ENCODE measurements at places on chromosomes 5 and 9. TPM values are rescaled to one million over a fixed set of nuclear protein-coding genes. Genes with fewer than 3 reads are reported as not detected.

- DNase-seq, result no peak
Observed at GRCh38 chr5:64634997-64635686, 55.2 kb upstream of the SHISAL2B start.

GRCh38 chr5:178788381-178789085, 58.1 kb upstream of the ZNF354A start:
- DNase-seq, result peak; percentile 41

DNA sequence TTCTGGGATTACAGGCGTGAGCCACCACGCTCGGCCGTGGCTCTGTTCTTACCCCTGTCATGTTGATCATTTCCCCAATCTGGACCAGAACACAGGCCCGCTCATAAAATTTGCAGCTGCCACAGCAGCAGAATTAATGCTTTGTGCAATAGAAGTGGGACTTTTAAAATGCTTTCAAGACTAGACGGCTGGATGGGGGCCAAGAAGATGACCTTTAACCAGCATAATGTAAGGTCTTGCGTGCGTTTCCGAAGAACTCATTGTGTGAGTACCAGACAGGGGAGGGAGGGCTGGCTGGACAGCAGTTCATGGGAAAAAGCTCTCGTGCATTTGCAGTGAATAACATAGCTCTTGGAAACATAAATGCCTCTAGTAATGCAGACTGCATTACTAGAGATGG, 3.5 kb upstream of the WDR38 start:
- no peak for DNase-seq

GRCh38 chr5:173243831-173244305, 8.9 kb upstream of the NKX2-5 start:
- no peak for DNase-seq

TAF11L5 gene
- not detected for total RNA-seq

DNA sequence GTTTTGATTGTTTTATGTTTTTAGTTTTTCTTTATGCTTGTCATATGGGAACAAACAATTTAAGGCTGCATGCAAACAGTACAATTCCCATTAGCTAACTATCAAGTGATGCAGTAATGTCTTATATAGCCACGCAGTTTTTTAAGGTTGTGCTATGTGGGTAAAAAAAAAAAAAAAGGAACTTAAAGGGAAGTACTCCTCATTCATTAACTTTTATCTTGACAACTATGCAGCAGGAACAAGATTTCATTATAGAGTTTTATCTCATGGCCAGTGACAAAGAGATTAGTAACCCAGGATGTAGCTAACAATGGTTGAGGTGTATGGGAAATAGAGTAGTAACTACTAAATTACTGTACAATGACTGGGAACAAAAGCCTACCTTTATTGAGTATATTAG, 1008.2 kb upstream of the CDH9 start:
- no peak for DNase-seq

- DNase-seq, result no peak
Observed at GRCh38 chr5:69494452-69494851, 1.9 kb downstream of the OCLN start.

DNA sequence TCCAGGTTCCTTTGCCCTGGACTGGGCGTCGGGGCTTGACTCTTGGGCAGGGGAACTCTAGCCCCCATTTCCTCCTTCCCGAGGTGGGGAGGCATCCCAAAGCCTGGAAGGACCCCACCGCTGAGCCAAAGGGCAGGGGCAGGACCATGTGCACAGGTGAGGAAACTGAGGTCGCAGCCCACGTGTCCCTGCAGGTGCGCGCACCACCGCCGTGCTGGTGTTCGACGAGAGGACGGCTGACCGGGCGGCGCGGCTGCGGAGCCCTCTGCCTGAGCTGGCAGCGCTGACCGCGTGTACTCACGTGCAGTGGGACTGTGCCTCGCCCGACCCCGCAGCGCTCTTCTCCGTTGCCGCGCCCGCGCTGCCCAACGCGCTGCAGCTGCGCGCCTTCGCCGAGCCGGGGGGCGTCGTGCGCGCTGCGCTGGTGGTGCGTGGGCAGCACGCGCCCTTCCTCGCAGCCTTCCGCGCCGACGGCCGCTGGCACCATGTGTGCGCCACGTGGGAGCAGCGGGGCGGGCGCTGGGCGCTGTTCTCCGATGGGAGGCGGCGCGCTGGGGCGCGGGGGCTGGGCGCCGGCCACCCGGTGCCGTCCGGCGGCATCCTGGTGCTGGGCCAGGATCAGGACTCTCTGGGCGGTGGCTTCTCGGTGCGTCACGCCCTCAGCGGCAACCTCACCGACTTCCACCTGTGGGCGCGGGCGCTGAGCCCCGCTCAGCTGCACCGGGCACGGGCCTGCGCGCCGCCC, 2.8 kb downstream of the ADGRD2 start:
- peak; percentile 42 for DNase-seq

GRCh38 chr9:134322781-134323241, 3.4 kb upstream of the RXRA start:
- DNase-seq, result peak; percentile 59

SARDH gene
- 6.8 TPM for total RNA-seq

DNA sequence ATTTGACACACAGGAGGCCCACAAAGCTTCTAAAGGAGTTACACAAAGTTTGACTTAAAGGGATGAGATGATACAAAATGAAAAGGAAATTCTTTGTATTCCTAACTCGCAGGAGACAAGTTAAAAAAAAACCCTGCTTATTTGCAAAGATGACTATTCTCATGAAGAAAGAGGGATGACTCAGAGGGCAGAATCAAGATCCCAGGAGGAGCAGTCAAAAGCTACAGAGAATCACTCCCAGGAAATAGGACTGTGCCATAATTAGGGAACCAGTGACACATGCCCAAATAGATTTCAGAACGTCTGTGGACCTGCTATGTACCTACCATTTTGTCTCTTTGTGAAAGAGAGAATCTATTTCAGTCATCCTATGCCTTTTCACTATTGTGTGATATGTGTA, 103.5 kb upstream of the ARRDC3 start:
- no peak for DNase-seq

MYOZ3 gene
- total RNA-seq, result 1.7 TPM

- peak; percentile 43 for DNase-seq
Observed at GRCh38 chr5:178349625-178350353, 117.2 kb upstream of the PHYKPL start.

GRCh38 chr5:40981420-40981819, 72.1 kb downstream of the C7 start:
- no peak for DNase-seq

GRCh38 chr5:180839935-180840334, 21.1 kb downstream of the ZFP62 start:
- DNase-seq, result no peak

DNA sequence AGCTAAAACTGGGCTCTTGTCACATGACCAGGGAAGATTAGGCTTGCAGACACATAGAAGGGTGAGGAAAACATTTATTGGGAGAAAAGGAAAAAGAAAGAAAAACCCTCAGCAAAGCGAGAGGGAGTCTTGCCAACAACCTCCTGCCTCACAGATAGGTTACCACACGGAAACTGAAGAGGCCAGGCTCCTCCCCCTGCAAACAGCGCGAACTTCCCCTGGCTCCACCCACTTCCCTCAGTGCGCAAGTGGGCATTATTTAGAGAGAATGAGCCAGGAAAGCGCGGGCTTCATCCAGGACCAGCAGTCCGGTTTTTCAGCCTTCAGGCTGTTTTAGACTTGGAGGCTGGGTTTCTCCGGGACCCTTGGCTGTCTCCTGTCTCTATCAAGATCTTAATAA, 70.3 kb downstream of the STK32A start:
- DNase-seq, result no peak

DNA sequence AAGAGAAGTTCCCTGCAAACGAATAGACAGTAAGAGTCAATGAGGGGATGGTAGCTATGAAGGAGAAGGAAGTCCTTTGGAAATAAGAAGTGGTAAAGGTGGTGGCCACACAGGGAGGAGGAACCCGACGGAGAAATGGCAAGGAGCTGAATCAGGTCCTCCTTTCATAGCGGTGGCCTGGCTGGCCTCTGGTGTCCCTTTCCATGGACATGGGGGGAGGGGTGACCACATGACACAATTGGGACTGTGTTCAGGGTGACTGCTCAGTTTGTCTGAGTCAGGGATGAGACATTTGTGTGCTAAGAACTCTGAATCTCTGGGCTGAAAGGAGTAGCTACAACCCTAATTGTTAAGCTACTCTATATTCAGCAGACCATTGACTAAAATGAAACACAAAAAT, 28.7 kb upstream of the TIMD4 start:
- no peak for DNase-seq

- no peak for DNase-seq
Observed at GRCh38 chr5:54247226-54247625, 63.1 kb downstream of the ARL15 start.

SH3RF2 gene
- total RNA-seq, result 12.4 TPM

GRCh38 chr5:169778622-169779596, 141.8 kb downstream of the DOCK2 start:
- no peak for DNase-seq

DNA sequence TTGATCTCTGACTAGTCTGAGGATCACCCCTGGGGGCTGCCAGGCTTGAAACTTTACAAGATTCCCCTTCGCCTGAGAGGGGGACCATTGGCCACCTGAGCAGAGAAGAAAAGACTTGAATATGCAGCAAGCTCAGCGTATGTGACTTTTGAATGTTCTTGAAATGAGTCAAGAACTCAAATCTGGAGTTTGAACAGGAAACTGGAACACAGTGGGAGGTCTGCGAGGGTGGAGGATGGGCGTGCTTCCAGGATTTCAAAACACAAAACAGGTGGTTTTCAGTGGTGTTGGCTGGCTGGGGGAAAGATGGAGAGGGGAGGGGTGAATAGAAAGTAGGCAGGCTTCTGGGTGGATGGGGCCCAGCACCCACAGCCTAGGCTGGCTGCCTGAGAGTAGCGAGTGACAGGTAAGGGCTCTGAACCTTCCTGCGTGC, 40.6 kb downstream of the TMEM174 start:
- DNase-seq, result no peak

DNA sequence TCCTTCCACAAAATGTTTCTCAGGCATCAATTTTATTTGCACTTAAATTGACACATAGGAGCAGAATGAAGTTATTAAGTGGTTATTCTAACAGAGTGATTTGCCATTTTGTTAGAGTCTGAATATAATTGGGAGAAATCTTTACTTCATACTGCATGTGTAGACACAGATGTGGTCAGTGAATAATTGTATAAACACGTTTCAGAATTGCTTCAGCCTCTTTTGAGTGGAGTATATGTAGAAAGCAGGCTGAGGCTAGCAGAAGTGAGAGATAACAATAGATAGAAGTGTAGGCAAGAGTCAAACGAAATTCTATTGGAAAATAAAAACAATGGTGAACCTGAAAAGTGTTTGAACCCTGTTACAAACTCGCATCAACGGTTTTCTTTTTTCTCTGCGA, 270.7 kb downstream of the TMEM167A start:
- DNase-seq, result no peak

- DNase-seq, result no peak
Observed at GRCh38 chr5:125065741-125066140, 319.3 kb upstream of the ZNF608 start.

- no peak for DNase-seq
Observed at GRCh38 chr5:82656341-82656761, 378.2 kb upstream of the RPS23 start.

- no peak for DNase-seq
Observed at GRCh38 chr5:120512791-120513650, 48.9 kb downstream of the PRR16 start.

DNA sequence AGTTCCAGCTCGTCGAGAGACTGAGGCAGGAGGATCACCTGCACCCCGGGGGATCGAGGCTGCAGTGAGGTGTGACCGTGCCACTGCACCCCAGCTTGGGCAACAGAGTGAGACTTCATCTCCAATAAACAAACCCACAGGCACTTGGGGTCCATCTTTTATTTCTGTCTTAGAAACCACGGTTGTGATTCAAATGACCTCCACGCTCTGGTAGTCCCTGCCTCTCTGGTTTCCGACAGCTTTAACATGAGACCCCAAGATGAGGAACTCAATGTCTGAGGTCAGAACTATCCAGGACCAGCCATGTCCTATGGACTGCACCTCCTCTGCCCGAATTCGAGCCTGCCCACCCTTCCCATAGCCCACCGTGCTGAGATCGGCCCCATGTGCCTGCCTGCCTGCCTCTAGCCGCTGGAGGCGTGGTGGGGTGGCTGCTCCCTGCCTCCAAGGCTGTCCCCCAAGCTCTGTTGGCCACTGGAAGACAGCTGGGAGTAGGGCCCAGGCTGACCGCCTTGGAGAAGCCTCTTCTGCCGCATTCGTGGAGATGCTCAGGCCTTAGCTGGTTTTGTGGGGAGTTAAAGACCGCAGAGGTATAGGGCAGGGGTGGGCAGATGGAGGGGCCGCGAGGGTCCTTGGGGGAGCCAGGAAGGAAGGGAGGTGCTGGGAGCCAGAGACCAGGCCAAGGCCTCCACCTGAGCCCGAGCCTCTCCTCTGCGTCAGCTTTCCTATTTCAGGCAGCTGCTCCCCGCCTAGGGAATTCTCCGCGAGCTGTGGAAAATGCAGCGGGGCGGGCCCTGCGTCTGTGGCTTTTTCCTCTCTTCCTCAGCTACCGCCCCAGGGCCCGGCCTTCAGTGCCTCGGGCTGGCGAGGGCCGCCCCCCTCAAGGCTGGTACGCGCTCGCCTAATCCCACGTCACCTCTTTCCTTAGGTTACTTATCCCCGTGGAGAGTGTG, 6.9 kb upstream of the WDR5 start:
- DNase-seq, result no peak

GRCh38 chr9:95273369-95274022, 44.0 kb downstream of the FANCC start:
- DNase-seq, result no peak

AGTPBP1 gene
- 51.7 TPM for total RNA-seq

GRCh38 chr5:147467973-147468508, 41.8 kb downstream of the DPYSL3 start:
- no peak for DNase-seq

- no peak for DNase-seq
Observed at GRCh38 chr5:42993516-42994245, 46.4 kb downstream of the ANXA2R start.

GRCh38 chr5:68652534-68652965, 437.0 kb downstream of the PIK3R1 start:
- DNase-seq, result no peak

DNA sequence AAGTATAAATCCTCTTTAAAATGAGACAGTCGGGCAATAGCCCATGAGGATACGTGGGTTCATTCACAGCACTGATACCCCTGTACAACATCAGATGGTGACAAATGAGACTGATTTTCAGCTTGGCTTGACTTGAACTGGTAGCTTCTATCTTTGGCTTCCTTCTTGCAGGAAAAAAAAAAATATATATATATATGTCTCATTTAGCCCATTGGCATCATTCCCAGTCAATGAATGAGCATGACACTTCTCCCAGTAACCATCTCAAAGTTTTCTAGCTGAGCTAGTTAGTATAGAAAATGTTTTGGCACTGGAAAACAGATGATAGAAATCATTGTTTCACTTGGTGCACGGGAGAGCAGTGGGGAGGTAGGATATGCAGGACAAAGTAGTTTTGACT, 222.5 kb upstream of the TAS2R1 start:
- DNase-seq, result no peak

- no peak for DNase-seq
Observed at GRCh38 chr9:70475211-70475610, 60.8 kb upstream of the KLF9 start.
